GM19239 (cell line): ENCODE measurements at places on chromosomes 16 and 17.

- DNase-seq = no peak
Observed at GRCh38 chr17:7916808-7917207, 719 bp upstream of the RNF227 start.

DNA sequence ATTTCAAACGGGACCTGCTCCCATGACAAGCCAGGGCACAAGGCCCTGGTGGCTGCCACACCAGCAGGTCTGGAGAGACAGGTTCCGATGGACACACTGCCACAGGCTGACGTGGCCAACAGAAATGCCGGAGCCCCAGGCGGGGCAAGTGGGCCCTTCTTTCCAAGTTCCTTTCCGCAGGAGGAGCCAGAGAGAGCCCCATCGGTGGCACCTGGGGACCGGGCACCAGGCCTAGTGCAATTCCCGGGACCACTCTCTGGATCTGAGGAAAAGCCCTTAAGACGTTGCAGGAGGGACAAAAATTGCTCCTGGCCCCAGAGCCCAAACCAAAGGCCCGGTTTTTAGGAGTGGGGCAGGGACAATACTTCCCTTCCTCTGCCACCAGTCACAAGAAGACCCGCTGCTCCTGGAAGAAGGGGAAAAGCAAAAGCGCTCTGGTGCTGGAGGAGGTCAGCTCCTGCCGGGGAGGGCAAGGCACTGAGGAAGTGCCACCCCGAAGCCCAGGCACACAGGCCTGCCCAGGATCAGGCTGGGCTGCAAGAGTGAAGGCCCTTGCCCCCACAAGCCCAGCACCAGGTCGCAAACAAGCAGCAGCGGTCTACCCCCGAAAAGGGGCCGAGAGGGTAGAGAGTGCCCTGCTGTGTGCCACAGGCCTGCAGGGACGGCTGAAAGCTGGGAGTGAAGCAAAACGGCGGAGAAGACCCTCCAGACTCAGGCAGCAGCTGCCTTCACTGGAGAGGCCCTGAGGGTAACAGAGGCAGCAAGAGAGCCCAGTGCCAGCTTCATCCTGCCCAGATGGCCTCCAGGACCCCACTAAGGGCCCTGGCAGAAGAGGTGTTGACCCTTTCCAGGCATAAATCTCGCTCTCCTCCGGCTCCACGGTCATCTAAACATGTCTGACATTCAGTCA is 29.1 kb downstream of the MAP1LC3B start:
- DNase-seq = no peak

- peak; percentile 89 for DNase-seq
Observed at GRCh38 chr16:88437367-88437964, 15.6 kb upstream of the ZFPM1 start.

GRCh38 chr16:51553314-51553713 is 402.2 kb upstream of the SALL1 start:
- no peak for DNase-seq

DNA sequence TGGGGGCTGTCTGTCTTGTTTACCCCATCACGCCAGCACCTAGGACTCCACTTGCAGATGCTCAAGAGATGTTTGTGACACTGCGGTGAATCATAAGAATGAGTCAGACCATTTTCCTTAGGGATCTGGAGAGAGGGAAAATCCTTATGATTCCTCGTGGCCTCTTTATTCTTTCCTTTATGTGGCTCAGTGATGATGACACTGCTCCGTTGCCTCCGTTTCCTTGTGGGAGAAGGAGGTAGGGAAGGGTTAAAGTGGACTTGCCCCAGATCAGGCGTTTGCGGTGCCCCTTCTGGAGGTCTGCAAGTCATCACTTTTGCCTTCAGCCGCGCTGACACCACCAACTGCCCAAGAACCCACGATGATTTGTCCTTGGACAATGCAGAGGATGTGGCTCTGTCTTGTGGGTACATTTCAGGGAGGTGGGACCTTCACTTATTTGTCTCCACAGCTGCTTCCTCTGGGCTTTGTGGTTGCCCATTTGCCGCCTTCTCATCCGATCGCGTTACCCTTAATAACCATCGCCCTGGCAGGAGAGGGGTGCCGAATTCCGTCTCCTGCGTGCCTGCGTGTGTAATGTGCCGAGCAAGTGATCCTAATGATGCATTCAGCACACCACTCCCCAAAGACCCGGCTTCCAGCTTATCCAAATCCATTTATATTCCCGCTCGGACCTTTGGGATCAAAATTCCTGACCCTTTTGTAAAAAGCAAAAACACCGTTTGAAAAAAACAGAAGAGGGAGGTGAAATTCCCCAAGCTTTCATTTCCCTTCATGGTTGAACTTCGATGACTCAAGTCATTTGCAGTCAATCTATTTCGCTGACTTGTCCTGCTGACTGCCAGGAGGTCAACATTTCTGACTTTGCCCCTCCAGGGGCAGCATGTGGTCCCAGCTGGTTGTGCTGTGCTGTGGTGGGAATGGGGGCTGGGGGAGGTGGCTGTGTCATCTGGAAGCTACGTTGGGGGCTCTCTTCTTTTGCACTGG is 87.2 kb upstream of the IRX3 start:
- no peak for DNase-seq

DNA sequence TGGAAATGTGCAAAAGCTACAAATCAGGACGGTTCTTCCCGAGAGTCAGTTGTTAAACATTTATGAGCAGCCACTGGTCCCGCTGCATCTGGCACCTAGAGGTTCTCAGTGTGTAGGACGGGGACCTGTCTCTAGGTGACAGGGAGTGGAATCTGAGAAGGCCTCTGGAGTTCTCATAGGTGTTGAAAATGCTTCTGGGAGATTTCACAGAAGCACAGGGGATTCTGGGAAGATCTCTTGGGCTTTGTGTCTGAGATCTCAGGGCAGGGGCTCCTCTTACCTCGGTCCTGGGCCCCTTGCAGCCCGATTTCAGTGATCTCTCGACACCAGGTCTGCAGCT is 8.9 kb downstream of the ALOX15 start:
- no peak for DNase-seq

DNA sequence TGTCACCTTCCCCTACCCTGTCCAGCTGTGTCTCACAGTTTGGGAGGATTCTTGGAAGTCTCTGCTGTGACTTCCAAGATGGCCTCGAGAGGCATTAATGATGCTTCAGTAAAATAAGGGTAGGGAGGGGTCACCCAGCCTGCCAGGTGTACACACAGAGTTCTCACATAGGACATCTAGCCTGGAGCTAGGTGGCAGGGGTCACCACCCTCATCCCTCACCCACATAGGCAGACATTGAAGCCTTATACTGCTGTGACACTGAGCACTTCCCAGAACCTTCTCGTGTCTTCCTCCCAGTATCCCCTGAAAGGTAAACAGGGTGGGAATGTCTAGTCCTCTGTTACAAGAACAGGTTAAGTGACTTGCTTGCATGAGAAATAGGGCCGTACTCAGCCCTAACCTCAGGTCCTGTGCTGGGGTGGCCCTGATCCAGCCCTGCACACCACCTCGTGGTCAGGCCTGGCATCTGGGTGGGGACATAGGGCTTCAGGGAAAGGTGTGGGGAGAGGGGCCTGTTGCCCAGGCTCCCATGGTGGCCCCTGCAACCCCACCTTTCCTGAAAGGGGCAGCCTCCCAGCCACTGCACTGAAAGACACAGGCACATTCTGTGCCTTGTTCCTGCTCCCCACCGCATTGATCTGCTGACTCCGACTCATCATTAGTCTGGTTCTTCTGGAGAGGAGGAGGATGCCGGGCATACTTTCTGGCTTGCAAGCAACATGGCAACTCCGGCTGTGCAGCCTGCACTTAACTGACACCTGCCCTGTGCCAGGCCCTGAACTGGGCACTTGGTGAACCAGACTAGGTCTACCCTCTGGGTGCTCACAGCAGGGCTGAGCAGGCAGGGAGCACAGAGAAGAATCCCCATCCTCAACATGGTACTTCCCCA is 3.6 kb upstream of the MMP15 start:
- no peak for DNase-seq

DNA sequence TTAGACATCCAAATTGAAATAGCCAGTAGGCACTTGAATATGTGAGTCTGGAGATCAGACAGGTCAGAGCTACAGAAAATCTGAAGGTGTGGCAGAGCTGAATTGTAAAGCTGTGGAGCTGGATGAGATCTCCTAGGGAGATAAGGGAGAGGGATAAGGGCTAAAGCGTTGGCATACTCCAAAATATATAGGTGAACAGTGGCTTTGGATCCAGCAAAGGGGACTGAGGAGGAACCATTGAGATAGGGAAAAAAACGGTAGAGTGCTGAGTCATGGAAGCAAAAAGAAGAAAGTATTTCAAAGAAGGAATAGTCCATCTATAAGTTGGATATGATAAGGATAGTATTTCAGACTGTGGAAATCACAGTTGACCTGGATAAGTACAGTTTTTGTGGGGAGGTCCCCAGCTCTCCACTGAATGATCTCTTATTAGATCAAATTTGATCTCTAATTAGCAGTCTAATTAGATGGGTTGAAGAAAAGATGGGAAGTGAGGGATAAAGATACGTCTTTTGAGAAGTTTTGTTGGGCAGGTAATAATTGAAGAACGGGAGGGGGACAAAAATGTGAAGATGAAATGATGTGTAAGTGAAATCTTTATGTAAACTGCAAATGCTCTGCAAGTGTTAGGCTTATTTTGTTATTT is 587 bp upstream of the DBF4B start:
- no peak for DNase-seq

DNA sequence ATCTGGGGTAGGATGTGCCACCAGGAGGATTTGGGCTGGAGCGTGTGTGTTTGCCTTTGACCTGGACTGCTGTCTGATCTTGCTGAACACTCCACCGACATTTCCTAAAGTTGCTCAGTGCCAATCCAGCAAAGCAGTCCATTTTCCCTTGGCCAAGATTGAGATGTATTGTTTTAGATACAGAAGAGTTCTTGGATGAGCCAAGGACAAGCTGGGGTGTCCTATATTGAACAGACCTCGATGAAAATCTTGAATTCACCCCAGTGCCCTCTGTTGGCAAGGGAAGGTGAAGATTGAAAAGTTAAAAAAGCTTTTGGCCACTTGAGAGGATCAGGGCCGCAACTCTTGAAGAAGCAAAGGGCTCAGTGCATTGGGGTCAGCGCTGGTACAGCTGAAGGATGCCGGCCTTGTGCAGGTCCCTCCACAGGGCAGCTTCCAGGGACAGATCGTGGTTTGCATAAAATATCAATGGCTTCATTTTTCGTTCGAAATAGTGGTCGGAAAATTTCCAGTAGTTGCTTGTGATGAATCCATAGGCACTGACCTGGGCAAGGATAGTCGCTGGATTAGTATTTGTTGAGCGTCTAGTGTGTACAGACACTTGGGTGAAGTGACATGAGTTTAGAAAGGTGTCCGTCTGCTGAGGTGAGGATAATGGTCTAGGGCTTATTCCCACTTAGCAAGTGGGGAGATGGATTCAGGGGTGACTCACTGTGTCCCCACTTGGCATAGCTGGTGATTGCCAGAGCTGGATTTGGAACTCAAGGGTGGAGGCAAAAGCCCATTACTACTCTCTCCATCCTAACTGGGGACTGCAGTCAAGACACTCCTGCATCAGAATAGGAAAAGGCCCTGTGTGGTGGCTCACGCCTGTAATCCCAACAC is 19.7 kb downstream of the ST6GALNAC2 start:
- no peak for DNase-seq

DNA sequence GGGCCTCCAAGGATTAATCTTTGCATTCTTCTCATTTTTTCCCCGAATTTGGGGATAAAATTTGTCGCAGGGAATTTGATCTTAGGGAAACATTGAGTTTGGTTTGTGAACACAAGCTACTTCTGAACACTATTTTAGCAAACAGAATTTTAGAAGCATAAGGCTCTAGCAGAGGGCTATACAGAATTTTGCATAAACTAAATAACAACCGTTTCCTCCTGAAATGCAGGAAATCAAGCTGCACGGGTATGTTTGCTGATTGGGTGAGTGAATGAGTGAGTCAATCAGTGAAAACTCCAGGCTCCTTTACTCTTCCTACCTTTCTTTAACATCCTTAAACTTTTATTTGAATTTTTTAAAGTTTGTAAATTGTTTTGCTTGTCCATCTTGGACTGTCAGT is 81.3 kb upstream of the GNAO1 start:
- DNase-seq = no peak

GRCh38 chr17:7586673-7587419 is 3.0 kb downstream of the SOX15 start:
- DNase-seq = no peak

GRCh38 chr17:75877752-75878173 is 618 bp downstream of the TRIM47 start:
- DNase-seq = peak; percentile 77

- peak; percentile 39 for DNase-seq
Observed at GRCh38 chr16:10521681-10522274, 58.6 kb downstream of the EMP2 start.

- DNase-seq = no peak
Observed at GRCh38 chr16:13429416-13429815, 490.5 kb upstream of the ERCC4 start.

- DNase-seq = peak; percentile 76
Observed at GRCh38 chr17:67800495-67800928, 24.8 kb upstream of the BPTF start.

- DNase-seq = no peak
Observed at GRCh38 chr17:55988861-55989260, 164.4 kb upstream of the ANKFN1 start.
